ENCODE measurements at places on chromosomes 2 and 18.

DNA sequence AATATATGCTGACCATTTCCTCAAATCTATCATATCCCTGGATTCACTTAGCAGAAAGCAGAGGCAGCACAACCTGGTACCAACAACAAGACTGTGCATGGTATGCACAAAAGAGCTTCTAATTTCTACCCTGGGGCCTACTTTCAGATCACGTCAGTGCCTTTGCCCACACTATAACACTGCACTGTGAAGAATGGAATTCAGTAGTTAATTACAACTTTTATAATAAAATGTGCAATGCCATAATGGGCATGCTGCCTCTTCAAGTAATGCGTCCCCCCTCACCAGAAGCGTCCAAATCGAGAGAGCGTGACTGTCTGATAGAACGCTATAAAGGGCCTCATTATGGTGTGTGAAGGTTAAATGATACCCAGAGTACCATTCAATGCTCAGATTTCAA lies 328.1 kb upstream of the PKDCC start:
- DNase-seq: no peak

GRCh38 chr18:74519320-74520095 lies 14.8 kb upstream of the CNDP1 start:
- DNase-seq: no peak

- DNase-seq: no peak
These were observed 55.2 kb downstream of the METTL4 start for GRCh38 chr18:2515908-2516625.

- DNase-seq: no peak
These were observed 252.7 kb downstream of the ZEB2 start for GRCh38 chr2:144267239-144267638.

- no peak for DNase-seq
These were observed 248.1 kb downstream of the MEIS1 start for GRCh38 chr2:66683064-66683463.

- DNase-seq: no peak
These were observed 36.7 kb downstream of the TET3 start for GRCh38 chr2:74021407-74021755.

DNA sequence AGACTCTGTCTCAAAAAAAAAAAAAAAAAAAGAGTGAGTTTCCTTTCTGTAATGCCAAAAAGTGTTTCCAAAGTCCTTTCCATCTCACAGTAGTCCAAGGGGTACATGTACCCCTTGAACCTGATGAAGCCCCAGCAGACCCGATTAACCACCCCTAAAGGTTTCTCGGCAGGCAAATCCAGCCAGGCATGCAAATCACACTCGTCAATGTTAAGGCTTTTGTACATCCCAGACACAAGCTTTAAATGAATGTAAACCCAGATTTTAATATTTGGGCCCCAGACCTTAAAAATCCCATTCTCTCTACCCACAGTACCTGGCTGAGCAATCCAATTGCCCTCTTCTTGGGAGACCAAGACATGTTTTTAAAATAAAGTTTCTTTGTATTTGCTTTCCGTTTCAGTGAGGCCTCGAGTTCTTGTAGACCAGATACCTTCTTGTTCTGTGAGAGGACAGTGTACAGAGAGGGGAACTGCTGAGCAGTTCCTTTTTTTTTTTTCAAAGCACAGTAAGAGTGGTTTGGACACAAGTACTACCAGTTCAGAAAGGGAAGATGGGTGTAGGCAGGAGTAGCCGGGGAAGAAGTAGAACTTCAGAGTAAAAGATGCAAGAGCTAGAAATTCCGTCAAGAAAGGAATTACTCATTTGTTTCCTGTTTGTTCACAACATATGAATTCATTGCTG lies at the start of gene NLRC4:
NLRC4 (minus strand) TSS at position 465 of the 684 bp plus-strand sequence. CDS start 8,111 bp downstream, outside the sequence.
- no peak for DNase-seq

- peak; percentile 81 for DNase-seq
These were observed at the start of gene EGR4 for GRCh38 chr2:73293534-73294171. TSS of gene EGR4 (minus strand) at chr2:73293548. CDS start at chr2:73293317, 231 bp downstream.
